Activated T-cell treated with anti-CD3 and anti-CD28 coated beads for 1 hour (primary cell): ENCODE measurements at places on chromosomes 7 and 10.
A peak's percentile ranks its signal among the peaks of the same experiment; 100 is the strongest.

DNA sequence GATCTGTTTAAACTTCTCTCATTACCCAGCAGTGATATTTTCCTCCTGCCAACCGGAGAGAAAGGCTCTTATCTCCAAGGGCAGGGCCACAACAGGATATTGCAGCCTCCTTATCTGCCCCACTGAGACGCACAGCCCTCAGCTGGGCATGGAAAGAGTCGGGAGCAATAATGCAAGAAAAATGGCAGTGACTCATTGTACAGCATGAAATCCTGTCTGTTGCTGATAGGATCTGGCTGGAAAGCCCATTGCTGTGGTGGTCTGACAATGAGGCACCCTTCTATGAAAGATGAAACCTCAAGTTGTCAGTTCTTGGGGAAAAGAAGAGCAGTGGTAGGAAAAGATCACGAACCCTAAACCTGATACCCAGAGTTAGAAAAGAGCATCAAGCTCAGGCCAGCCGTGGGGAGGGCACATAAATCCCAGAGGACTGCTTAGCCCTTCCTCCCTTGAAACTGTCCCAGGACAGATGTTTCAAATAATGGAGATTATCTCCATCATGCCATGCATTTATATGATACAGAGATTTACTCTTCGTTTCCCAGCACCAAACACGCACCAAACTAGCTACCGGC, 47.0 kb upstream of the FIGNL1 start:
- no peak for DNase-seq

GRCh38 chr7:18900803-18901202, 216.6 kb downstream of the TWIST1 start:
- no peak for DNase-seq

DNA sequence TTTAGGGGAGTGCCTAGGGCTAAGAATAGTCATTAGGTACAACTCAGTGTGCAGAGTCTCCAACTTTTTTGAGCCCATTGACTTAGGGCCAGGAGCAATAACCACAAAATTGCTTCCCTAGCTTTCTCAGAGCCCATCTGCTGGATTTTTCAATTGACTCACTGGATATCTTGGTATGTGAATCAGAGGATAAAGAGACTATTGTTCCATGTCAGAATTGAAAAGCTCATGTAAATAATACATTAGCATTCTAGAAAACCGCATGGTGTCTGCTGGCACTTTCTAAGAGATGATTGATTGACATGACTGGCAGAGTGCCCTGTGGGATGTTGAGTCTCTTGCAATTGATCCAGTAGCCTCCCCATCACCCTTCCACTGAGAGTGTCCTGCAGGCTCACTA, 246.2 kb downstream of the CCDC7 start:
- DNase-seq, result no peak

- DNase-seq, result no peak
Observed at GRCh38 chr10:35532141-35532540, 73.0 kb upstream of the GJD4 start.

DNA sequence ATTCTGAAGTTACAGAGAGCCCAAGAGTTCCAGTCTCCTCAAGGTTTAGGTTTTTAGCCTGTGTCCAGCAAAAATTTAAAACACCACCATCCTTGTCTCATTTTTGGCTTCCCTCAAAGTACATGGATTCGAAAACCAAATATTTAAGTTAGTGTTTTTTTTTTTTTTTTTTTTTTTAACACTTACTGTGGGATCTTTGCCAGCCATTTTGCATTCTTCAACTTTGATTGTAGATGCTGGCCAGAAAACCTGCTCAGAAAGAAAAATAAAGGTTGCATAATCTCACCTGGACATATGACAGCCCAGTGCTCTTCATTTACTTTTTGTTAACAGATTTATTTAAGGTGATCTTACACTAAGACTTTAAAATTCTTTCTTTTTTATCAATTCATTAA, 91.6 kb downstream of the SEMA3C start:
- DNase-seq, result no peak

GRCh38 chr7:8817448-8818036, 384.1 kb downstream of the NXPH1 start:
- DNase-seq, result no peak

DNA sequence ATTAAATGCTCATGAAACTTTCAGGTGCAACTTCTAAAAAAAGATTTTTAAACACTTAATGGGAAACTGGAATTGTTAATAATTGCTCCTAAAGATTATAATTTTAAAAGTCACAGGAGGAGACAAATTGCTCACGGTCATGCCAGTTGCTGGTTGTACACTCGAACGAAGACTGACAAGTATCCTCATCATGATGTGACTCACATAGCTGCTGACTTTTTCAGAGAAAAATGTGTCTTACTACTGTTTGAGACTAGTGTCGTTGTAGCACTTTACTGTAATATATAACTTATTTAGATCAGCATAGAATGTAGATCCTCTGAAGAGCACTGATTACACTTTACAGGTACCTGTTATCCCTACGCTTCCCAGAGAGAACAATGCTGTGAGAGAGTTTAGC, 79.3 kb downstream of the ITGB8 start:
- no peak for DNase-seq

DNA sequence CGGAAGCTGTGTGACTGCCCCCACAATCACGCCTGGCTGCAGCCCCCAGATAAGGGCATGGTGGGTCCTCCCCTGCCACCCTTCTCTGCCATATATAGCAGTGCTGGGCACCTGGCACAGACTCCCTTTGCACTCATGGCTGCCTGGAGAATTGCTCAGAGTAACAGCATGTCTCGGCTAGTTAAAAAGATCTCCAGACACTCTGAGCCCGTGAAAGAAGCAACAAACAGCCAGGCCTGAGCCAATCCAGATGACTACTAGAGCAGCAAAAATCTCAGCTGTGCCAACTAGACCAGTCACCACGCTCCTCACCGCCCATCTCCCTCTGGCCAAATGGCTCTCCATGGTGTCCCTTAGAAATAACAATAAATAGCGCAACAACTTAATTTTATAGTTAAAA, 71.3 kb downstream of the PARD3 start:
- DNase-seq, result no peak

DNA sequence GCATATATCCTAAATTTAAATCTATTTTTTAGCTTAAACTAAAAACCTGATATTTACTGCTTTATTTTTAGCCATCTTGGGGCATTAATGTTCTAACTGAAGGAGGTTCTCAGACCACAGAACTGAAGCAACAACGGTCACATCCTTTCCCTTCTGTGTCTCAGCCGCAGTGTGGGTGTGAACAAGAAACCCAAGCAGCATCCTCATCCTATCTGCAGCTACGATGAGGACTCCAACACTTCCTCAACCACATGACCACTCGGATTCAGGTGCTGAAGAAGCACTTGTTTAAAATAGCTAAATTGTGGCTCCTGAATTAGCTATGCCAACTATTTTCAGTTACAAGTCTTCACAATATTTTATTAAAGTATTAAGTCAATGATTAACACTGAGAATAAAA, 5.3 kb downstream of the ESYT2 start:
- DNase-seq, result no peak

- DNase-seq, result no peak
Observed at GRCh38 chr10:72234560-72235095, 18.6 kb upstream of the ASCC1 start.

- DNase-seq, result no peak
Observed at GRCh38 chr7:130401578-130401977, 21.3 kb downstream of the CPA1 start.

- DNase-seq, result no peak
Observed at GRCh38 chr10:17850501-17850900, 41.4 kb downstream of the MRC1 start.

DNA sequence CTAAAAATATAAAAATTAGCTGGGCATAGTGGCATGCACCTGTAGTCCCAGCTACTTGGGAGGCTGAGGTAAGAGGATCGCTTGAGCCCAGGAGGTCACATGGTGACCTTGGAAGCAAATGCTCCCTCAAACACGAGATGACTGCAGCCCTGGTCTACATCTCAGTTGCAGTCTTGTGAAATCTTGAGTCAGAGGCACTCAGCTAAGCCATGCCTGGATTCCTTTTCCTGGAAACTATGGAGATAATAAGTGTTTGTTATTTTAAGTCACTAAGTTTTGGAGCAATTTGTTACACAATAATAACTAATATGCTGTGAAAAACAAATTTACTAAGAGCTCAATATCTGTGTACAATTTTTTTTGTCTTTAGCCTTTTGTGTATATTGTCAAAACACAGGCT, 284.3 kb upstream of the KAT6B start:
- DNase-seq, result no peak

- no peak for DNase-seq
Observed at GRCh38 chr10:110409926-110410325, 87.8 kb upstream of the DUSP5 start.

DNA sequence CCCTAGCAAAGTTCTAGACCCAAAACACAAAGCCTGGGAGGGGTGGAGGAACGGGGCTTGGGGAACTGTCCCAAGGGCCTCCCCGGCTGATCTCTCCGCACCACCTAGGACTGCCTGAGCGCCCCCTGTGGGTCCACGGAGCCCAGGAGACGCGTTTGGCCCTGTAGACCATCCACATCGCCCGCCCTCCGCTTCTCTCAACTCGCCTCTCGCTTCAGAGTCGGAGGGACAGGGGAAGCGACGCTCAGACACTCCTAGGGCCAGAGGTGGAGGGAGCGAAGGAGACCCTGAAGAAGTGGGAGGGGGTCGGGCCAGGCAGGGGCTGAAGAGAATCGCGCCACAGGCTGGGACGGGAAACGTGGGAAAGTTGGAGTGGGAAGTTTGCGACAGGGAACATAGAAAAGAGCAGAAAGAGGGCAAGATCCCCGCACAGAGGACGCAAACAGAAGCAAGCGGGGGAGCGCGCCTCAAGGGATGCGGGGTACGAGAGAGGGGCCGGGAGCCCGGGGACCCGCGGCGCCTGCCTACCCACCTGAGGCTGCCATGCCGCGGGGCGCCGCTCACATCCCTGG, 378 bp downstream of the PIK3AP1 start:
- peak; percentile 40 for DNase-seq

GRCh38 chr10:70253878-70254765, 20.9 kb upstream of the PPA1 start:
- no peak for DNase-seq

DNA sequence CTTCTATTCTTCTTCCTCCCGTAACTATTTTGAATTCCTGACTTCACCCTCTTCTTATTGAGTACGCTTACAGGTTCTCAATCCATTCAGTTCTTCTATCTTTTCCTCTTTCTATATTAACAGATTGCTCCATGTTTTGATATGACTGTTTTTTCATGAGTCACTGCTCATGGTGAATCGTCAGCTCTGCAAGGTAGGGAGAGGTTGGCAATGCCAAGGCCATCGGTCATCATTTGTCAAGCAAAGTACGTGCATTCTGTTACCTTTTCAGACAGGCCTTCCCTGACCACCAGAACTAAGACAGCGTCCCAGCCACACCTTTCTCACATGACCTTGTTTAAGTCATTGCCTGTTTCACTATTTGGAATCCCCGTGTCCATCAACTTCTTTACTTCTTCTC, 1001.9 kb upstream of the SORCS1 start:
- no peak for DNase-seq

GRCh38 chr7:131949659-131950058, 393.2 kb upstream of the PODXL start:
- no peak for DNase-seq

- DNase-seq, result no peak
Observed at GRCh38 chr10:48282829-48283228, 8.3 kb upstream of the FRMPD2 start.

DNA sequence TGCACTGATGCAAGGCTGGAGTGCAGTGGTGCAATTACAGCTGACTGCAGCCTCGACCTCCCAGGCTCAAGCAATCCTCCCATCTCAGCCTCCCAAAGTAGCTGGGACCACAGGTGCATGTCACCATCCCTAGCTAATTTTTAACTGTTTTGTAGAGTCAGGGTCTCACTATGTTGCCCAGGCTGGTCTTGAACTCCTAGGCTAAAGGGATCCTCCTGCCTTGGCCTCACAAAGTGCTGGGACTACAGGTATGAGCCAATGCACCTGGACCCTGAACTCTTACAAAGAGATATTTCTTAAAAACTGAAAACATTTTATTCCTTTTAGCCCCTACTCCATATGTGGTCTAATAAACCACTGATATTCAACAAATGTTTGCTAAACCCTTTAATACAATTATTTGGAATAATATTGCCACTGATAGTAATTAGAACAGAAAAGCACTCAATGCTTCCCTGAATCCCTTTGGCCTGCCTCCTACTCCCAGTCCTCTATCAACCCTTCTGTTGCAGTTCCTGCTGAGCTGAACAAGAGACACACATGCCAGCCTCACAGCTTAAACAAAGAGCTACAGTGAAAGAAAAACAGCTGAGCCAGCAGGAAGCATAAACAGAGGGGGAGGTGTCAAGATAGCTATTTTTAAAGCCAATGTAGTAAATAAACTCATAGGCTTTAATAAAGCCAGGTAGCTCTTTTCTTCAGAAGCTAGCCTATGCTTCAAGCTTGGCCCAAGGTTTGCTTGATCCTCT, 7.0 kb upstream of the GNAI1 start:
- no peak for DNase-seq

DNA sequence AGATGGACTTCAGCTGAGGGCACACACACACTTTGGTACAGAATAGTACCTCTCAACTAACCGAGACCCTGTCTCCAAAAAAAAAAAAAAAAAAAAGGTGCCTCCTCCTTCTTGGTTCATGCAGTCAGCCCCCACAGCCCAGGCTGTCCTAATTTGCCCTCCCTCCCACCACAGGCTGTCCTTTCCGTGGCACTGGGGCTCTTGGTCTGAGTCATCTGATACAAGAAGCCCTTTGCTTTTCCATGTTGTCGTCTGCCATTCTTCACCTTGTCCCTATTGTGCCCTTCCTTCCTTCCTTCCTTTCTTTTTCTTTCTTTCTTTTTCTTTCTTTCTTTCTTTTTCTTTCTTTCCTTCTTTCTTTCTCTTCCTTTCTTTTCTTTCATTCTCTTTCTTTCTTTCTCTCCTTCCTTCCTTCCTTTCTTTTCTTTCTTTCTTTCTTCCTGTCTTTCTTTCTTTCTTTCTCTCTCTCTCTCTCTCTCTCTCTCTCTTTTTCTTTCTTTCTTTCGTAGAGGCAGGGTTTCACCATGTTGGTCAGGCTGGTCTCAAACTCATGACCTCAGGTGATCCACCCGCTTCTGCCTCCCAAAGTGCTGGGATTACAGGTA, 96.0 kb upstream of the IKZF1 start:
- DNase-seq, result no peak
